Dermis lymphatic vessel endothelial cell (primary cell): ENCODE measurements at places on chromosomes 11 and 22. TPM values are rescaled to one million over a fixed set of nuclear protein-coding genes. Genes with fewer than 3 reads are reported as not detected.

The MAPK8IP2 gene
- 0.22 and 0.26 TPM in 2 replicates for total RNA-seq

The AIFM3 gene
- total RNA-seq, result not detected in 2 replicates

The RAB36 gene
- total RNA-seq, result 0.43 and 1.0 TPM in 2 replicates

The CHRM1 gene
- not detected in 2 replicates for total RNA-seq

The TKFC gene
- total RNA-seq, result 14.1 and 14.4 TPM in 2 replicates

The KCNC1 gene
- total RNA-seq, result not detected in 2 replicates

The ARHGAP20 gene
- 0.11 and 0.86 TPM in 2 replicates for total RNA-seq

The UBQLNL gene
- not detected in 2 replicates for total RNA-seq

The XNDC1N gene
- total RNA-seq, result 6.1 and 8.0 TPM in 2 replicates

The DKK3 gene
- total RNA-seq, result 305 and 346 TPM in 2 replicates

The IGLL5 gene
- not detected in 2 replicates for total RNA-seq

The RFPL2 gene
- total RNA-seq, result under 0.01 and 0.09 TPM in 2 replicates

The OR51E2 gene
- not detected in 2 replicates for total RNA-seq

The CST6 gene
- 0.11 and 0.34 TPM in 2 replicates for total RNA-seq

The C11orf68 gene
- total RNA-seq, result 15.7 and 16.7 TPM in 2 replicates

The LUZP2 gene
- not detected in 2 replicates for total RNA-seq

The PIH1D2 gene
- 0.33 and 0.69 TPM in 2 replicates for total RNA-seq

The NXPE1 gene
- total RNA-seq, result not detected in 2 replicates

The ANGPTL5 gene
- total RNA-seq, result 0.17 TPM in 1 of 2 replicates, not detected in the other

The HTR3A gene
- total RNA-seq, result not detected in 2 replicates

The KLHL22 gene
- total RNA-seq, result 17.7 and 19.0 TPM in 2 replicates

The FAM83F gene
- total RNA-seq, result not detected in 2 replicates

The OR10D3 gene
- not detected in 2 replicates for total RNA-seq

The DGCR6 gene
- total RNA-seq, result 0.43 and 1.8 TPM in 2 replicates

The MCHR1 gene
- 0.11 TPM in 1 of 2 replicates, not detected in the other for total RNA-seq

The ANKK1 gene
- total RNA-seq, result not detected in 2 replicates

The CBLIF gene
- total RNA-seq, result not detected in 2 replicates

The HMOX1 gene
- total RNA-seq, result 14.0 and 40.1 TPM in 2 replicates

The JAML gene
- 0.11 and 0.17 TPM in 2 replicates for total RNA-seq

The POU2AF2 gene
- not detected in 2 replicates for total RNA-seq

The LIPT2 gene
- 3.1 and 4.0 TPM in 2 replicates for total RNA-seq

The MAPK1 gene
- 45.7 and 54.9 TPM in 2 replicates for total RNA-seq

The KCNK7 gene
- under 0.01 and 0.17 TPM in 2 replicates for total RNA-seq

The DUSP8 gene
- total RNA-seq, result 0.17 and 0.54 TPM in 2 replicates

The GAL3ST1 gene
- under 0.01 TPM in 1 of 2 replicates, not detected in the other for total RNA-seq

The KCNA4 gene
- total RNA-seq, result not detected in 2 replicates

The ANAPC15 gene
- 16.6 and 19.7 TPM in 2 replicates for total RNA-seq
